ENCODE measurements at places on chromosomes 7 and 10.

DNA sequence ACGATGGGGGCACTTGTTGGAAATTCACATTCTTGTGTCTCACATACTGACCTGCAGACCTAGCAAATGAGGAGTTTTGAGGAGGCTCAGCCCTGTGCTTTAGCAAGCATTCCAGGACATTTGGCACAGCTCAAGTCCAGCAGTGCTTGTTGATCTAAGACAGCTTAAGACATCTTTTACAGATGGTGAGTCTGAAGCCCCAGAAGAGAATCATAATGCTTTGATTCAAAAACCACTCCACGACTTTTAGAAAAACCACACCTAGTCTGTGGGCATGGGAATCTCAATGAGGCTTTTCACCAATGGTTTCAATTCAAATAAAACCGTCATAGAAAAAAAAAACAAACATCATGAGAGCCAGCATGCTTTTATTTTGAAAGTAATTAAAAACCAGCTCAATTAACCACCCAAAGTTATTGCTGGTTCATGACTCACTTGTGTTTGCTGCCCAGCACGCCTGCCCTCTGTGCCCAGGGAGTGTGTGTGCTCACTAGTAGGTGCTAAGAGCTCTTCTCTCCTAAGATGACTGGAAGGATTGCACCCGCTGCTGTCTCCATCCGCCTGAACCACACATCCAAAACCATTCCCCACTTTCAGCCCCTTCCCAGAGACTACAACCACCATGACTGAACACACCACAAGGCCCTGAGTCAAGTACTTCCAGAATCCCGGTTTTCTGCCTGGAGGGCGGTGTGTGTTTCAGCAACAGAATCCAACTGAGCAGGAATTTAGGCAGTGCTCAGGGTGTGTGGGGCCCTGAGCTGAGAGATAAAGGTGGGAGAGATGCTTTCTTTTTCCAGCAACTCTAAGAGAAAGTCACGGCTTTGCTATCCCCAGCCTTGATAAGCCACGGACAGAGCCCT lies 130.2 kb upstream of the ADAM12 start:
- DNase-seq = no peak

DNA sequence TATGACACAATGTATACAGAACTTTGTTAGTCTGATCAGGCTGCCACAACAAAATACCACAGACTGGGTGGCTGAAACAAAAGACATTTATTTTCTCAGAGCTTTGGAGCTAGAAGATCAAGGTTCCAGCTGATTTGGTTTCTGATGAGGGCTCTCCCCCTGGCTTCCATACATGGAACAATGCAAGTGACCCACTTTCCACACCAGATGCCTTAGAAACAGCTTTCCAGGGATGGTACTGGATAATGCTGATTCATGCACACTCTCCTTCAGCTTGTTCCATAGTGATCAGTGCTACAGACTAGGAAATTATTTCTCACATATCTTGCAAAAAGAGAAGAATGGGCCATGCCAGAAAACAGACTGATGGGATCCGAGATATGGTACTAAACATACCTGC lies 1274.9 kb upstream of the SORCS1 start:
- no peak for DNase-seq

GRCh38 chr7:116546054-116546453 lies 21.2 kb downstream of the CAV1 start:
- DNase-seq = no peak

DNA sequence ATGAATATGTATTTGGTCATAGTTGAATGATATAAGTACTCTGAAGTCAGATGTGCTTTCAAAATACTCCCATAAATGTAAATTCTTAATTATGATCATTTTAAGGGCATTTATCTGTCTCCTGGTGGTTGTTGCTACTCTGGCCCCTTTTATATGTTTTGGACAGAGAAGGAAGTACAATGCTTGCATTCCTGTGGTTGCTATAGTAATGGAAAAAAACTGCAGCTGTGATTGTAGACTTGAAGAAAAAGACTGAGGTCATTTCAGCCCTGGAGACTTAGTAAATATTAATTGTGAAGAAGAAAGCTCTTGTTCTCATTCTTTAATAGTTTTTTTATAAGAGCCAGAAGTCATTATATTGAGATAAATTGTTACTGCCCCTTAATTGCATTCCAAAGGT lies 70.2 kb upstream of the FERD3L start:
- peak; percentile 2 for DNase-seq

DNA sequence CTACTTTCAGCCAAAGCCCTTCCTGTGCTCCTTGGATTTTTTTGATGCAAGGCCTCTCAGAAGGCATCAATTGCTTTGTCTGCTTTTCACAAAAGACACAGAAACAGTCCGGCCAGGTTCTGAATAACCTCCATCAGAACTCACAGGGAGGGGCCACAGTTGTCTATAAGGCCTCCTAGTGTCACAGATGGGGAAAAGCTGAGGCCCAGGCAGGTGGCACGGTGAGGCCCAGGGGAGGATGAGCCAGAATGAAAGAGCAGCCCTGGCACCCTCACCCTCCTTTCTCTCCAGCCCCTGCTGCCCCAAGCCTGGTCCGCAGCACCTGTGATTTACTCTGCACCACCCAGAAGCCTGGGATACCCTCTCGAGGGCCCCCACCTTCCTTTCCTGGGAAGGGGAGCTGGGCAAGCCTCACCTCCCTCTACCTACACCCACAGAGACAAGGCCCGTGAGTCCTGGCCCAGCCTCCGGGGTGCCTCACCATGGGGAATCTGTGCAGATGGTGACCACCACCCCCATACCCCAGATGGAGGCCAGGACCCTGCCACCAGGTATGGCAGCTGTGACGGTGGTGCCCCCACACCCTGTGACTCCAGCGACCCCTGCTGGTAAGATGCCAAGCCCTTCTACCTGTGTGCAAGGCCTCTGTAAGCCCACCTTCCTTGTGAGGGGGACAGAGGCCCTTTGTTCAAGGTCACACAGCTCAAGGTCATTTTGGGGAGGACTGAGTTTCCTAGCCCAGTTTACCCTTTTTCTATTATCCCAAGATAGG lies 26.2 kb upstream of the ZNF467 start:
- DNase-seq = peak; percentile 25

GRCh38 chr7:74585844-74586243 lies 71.7 kb upstream of the GTF2I start:
- DNase-seq = no peak

GRCh38 chr7:110407706-110408105 lies 683.2 kb upstream of the LRRN3 start:
- DNase-seq = no peak

DNA sequence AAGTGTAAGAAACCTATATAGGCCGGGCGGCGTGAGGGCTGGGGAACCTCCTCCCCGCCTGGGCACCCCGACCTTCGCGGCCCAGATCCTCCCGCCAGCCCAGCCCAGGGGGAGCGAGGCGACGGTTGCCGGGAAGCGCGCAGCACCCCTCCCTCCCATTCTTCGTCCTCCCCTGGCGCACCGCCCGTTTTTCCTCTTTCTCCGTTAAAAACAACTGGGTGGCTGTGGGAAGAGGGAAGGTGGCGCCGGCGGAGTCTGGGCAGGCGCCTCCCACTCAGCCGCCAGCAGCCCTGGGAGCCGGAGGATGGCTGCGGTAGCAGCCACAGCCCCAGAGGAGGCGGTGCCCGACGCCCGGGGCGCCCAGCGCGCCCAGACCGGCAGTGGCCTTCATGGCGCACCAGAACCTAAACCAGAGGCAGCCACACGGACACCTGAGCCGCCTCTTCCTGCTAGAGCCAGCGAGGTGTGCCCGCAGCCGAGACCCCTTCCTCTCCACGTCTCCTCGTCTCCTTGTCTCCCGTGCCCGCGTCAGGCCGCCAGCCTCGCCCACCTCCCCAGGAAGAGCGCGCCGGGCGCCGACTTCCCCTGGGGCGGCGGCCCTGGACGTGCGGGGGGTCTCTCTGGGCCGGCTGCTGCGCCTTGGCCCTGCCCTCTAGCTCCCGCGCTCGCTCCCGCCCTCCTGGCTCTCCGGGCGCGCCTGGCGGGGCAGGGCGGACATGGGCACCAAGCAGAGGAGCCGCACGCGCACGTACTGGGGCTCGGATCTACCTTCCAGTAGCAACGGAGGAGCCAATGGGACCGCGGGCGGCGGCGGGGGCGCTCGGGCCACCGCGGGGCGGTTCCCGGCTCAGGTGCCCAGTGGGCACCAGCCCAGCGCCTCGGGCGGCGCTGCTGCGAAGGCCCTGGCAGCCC lies 32.8 kb upstream of the SFTPD start:
- no peak for DNase-seq

DNA sequence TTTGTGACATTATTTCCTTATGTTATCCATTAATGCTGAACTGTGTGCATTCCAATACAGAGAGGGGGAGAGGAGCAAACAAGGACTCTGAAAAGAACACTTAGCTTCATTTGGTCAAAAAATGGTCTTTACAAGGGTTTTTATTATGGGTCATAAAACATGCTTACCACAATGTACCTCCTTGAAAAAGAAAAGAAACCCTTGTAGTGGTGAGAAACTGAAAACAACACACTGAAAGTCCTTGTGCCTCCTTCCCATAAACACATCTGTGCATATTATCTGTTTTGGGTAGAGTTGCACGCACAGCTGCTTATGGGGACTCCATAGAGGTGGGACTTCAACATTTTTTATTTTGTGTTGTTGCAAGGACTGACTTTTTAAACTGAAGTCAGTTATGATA lies 98.7 kb downstream of the CDK6 start:
- no peak for DNase-seq

- DNase-seq = no peak
These were observed 3.4 kb downstream of the CAV1 start for GRCh38 chr7:116528008-116528789.

- DNase-seq = no peak
These were observed 746.4 kb downstream of the TNS3 start for GRCh38 chr7:46835556-46835955.

DNA sequence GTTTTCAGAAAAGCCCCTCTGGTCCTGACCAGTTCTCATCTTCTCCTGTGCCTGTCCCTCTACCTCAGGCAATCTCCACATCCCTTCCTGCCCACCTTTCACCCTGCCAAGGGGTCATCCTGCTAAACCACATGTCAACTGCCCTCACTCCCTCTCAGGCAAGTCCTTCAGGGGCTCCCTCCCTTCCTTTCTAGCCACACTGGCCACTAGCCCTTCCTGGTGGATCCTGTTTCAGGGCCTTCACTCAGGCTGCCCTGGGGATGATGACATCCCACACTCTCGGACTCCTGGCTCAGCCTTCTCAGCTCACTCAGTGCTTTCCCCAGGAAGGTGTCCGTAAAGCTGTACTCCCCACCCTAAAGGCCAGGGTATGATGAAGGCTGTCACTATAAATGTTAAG lies 13.4 kb downstream of the STEAP1B start:
- DNase-seq = no peak

- peak; percentile 40 for DNase-seq
These were observed 1.2 kb downstream of the KLF6 start for GRCh38 chr10:3783682-3784432.

GRCh38 chr7:17302575-17303142 lies 4.2 kb downstream of the AHR start:
- DNase-seq = no peak

GRCh38 chr10:116268976-116269375 lies 4.0 kb downstream of the GFRA1 start:
- DNase-seq = no peak

DNA sequence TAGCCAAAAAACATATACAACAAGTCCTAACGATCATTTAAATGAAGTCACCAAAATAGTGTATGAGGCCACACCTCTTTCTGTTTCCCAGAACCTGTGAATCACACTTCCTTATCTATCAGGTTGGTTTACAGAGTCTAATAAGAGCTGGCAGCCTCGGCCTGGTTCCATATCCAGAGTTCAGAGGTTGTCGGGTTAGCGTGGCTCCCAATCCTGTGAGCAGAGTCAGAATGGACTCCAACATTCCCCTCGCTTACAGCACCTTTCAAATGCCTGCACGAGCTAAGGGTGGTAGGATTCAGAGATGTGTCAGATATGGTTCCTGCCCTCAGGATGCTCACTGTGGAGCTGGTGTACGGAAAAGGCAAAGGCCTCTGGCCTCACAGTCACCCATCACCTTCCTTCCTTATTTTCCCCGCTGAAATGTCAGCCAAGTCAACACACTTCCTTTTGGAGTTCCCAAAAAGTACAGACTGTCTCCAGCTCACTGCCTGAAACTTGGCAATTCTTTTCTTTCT lies 6.0 kb downstream of the IL15RA start:
- no peak for DNase-seq

DNA sequence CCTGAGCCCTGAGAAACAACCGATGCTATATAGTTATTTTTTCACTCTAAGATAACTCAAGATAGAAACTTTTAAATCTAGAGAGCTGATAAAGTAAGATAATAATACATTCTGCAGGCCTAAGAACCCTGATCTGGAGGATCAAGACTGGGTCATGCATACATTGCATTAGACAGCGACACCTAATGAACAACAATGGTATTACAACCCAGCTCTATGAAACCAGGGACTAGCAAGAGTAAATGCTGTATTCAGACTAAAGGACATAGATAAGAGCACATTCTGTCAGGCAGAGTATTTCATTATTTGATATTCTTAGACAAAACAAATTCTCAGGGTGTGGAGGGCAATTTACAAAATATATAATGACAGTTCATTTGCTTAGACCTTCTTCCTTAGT lies 148.6 kb downstream of the GRK5 start:
- no peak for DNase-seq

DNA sequence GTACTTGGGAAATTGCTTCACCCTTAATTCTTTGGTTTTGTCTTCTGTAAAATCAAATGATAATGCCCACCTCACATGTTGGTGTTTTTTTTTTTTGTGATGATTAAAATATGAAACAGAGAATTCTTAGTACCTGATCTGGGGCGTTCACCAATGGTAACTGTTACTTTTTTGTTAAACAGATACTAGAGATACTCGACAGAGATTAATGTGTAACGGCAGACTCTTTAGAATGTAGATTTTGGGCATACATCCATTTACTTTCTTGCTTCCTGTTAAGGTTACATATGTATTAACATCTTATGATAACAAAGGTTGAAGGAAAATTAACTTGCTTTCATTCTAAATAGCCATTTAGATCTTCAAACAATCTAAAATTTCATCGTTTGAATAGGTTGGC lies 23.3 kb downstream of the PLXDC2 start:
- DNase-seq = no peak

- DNase-seq = no peak
These were observed 10.6 kb downstream of the WDR86 start for GRCh38 chr7:151399305-151399601.

DNA sequence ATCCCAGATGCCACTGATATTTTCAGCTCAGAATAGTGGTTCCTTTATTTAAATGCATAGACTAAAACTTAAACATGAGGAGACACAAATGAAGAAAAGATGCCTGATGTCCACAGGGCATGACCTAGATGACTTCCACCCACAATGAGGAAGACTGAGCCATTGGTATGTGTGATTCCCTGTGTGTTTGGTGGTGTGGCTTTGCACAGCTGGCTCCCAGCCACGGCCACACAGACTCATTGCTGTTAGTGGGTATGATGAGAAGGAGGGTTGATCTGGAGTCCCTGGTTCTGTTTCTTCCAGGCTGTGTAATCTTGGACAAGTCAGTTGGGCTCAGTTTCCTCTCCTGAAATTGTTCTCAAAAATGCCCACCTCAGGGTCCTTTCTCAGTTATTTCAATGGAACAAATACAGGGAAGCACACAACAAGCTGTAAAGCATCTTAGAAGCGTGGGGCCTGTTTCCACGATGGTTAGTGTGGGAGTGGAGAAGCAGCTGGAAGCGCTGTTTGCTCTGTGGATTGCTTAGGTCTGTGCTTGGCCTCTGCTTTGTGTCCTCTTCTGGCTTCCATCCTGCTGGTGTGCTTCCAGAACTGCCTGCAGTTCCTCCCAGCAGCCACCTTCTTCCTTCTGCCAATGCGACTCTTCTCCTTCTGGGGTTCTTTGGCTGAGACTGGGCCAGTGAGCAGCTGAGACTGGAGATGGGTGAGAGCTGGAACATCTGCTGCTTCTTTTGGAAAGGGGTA lies 303.7 kb downstream of the BMPER start:
- DNase-seq = no peak

- no peak for DNase-seq
These were observed 4.5 kb upstream of the EMX2 start for GRCh38 chr10:117537904-117538524.

All from hematopoietic multipotent progenitor cell (in vitro differentiated cells).